ENCODE measurements at places on chromosomes 11 and 22.

- DNase-seq = no peak
These were observed 4.0 kb upstream of the SCUBE2 start for GRCh38 chr11:9095421-9095820.

- no peak for DNase-seq
These were observed 11.5 kb downstream of the BMAL1 start for GRCh38 chr11:13289081-13289480.

- no peak for DNase-seq
These were observed 49.7 kb upstream of the MYEOV start for GRCh38 chr11:69244266-69244665.

- no peak for DNase-seq
These were observed 48.4 kb upstream of the CRTAM start for GRCh38 chr11:122789907-122790306.

GRCh38 chr22:22201185-22201929, 43.2 kb upstream of the VPREB1 start:
- no peak for DNase-seq

DNA sequence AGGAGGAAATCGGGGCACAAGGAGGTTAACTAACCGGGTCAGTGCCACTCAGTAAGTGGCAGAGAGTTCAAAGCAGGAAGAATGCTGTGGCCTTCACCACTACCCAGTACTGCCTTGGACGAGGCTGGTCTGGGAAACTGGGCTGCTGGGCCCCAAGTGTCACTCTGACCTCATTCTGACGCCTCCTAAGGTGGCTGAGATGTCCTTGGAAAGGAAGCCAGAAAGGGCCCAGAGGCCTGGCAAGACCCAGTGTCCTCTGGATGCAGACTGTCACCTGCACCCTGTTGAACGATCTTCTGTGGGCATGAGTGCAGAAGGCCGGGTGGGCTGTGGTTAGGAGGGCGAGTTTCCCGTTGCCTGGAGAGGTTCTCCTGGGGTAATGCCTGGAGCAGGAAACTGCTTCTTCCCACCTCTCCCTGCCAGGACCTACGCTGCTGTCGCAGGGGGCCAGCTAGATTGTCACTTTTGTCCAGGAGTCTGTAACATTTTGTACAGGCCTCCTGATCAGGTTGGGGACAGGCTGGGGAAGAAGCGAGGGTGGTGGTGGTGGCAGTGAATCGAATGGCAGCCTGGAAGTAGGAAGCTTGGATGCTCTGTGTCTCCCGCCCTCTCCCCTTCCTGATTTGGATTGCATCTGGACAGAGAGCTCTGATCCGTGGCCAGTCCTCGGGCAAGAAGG, 105.1 kb downstream of the ST3GAL4 start:
- no peak for DNase-seq

GRCh38 chr22:27972732-27973698, 54.0 kb upstream of the PITPNB start:
- no peak for DNase-seq
